ENCODE measurements at places on chromosomes 13 and 19. TPM values are rescaled to one million over a fixed set of nuclear protein-coding genes. Genes with fewer than 3 reads are reported as not detected.

- H3K27me3 ChIP-seq = no peaks in the 10 kb centered on the region
- H3K4me1 ChIP-seq = no peaks in the 10 kb centered on the region
- H3K27ac ChIP-seq = no peak overlapping the region
- no peak for DNase-seq
- H3K4me3 ChIP-seq = no peak overlapping the region
Observed at GRCh38 chr13:91659256-91660075, 261.0 kb downstream of the GPC5 start.

GRCh38 chr13:25200783-25201182, 28.7 kb upstream of the AMER2 start:
- no peaks in the 10 kb centered on the region for H3K4me1 ChIP-seq
- H3K27me3 ChIP-seq = no peaks in the 10 kb centered on the region
- no peak for DNase-seq

GRCh38 chr13:48653472-48653939, at the start of gene CYSLTR2:
TSS of gene CYSLTR2 (plus strand) at chr13:48653929. CDS start at chr13:48706818, 52,889 bp downstream.
- peaks cover 13% of the 10 kb centered on the region for H3K4me1 ChIP-seq
- no peaks in the 10 kb centered on the region for H3K27me3 ChIP-seq
- no peak for DNase-seq
- H3K27ac ChIP-seq = peak within 1 kb of the TSS; percentile 94
- H3K4me3 ChIP-seq = peak within 1 kb of the TSS; percentile 51

GRCh38 chr13:87498681-87499080, 172.5 kb upstream of the SLITRK5 start:
- no peak overlapping the region for H3K4me3 ChIP-seq
- H3K27ac ChIP-seq = no peak overlapping the region
- DNase-seq = no peak
- H3K4me1 ChIP-seq = no peaks in the 10 kb centered on the region

- peaks cover 15% of the 10 kb centered on the region for H3K4me1 ChIP-seq
- no peak for DNase-seq
- H3K36me3 ChIP-seq = no peaks in the 10 kb centered on the region
- no peak overlapping the region for H3K27ac ChIP-seq
- H3K27me3 ChIP-seq = no peaks in the 10 kb centered on the region
Observed at GRCh38 chr19:44737238-44738071, 11.1 kb upstream of the BCL3 start.

GRCh38 chr13:23512762-23513395, 57.3 kb upstream of the TNFRSF19 start:
- no peak overlapping the region for H3K4me3 ChIP-seq
- no peak for DNase-seq
- peaks cover 6% of the 10 kb centered on the region for H3K27me3 ChIP-seq
- no peaks in the 10 kb centered on the region for H3K36me3 ChIP-seq
- no peaks in the 10 kb centered on the region for H3K4me1 ChIP-seq
- H3K27ac ChIP-seq = no peak overlapping the region

- no peaks in the 10 kb centered on the region for H3K4me1 ChIP-seq
- H3K27ac ChIP-seq = no peak overlapping the region
- no peak overlapping the region for H3K4me3 ChIP-seq
- H3K27me3 ChIP-seq = no peaks in the 10 kb centered on the region
Observed at GRCh38 chr13:58908019-58908679, 1255.6 kb downstream of the DIAPH3 start.

Gene IGFL2
- not detected for total RNA-seq

Gene SUGP1
- 60.5 TPM for total RNA-seq

Gene LILRB3
- total RNA-seq = 0.72 TPM

DNA sequence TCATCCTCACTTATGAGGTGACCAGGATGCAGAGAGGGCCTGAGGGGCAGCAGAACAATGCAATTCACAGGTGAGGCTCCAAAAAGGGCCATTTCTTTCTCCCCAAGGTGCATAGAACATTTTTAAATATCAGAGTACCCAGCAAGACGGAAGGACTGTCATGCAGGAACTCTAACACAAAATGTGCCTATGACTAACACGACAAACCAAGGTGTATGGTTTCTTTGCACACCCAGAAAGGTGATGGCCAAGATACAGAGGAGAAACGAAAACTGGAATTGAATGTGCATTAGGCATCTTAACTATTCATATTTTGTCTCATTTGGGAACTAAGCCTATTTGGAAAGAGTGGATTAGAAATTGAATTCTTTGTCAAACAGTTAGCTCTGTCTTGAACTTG, 29.9 kb downstream of the SHISA2 start:
- no peak overlapping the region for H3K4me3 ChIP-seq
- peaks cover 3% of the 10 kb centered on the region for H3K36me3 ChIP-seq
- H3K4me1 ChIP-seq = peaks cover 12% of the 10 kb centered on the region
- no peak for DNase-seq
- H3K27ac ChIP-seq = no peak overlapping the region
- peaks cover 6% of the 10 kb centered on the region for H3K27me3 ChIP-seq

- H3K27ac ChIP-seq = peak overlapping the region; percentile 35
- H3K36me3 ChIP-seq = peaks cover 19% of the 10 kb centered on the region
- no peak overlapping the region for H3K4me3 ChIP-seq
- H3K27me3 ChIP-seq = no peaks in the 10 kb centered on the region
- peaks cover 29% of the 10 kb centered on the region for H3K4me1 ChIP-seq
- peak; percentile 50 for DNase-seq
Observed at GRCh38 chr19:49331616-49332055, 3.6 kb upstream of the CD37 start.

Gene KDELR1
- total RNA-seq = 53.4 TPM

GRCh38 chr13:69092615-69093322, 1014.9 kb upstream of the ATXN8OS start:
- no peaks in the 10 kb centered on the region for H3K27me3 ChIP-seq
- no peak for DNase-seq
- H3K4me1 ChIP-seq = no peaks in the 10 kb centered on the region
- no peaks in the 10 kb centered on the region for H3K36me3 ChIP-seq
- H3K4me3 ChIP-seq = no peak overlapping the region

Gene NPAS1
- total RNA-seq = 1.1 TPM

DNA sequence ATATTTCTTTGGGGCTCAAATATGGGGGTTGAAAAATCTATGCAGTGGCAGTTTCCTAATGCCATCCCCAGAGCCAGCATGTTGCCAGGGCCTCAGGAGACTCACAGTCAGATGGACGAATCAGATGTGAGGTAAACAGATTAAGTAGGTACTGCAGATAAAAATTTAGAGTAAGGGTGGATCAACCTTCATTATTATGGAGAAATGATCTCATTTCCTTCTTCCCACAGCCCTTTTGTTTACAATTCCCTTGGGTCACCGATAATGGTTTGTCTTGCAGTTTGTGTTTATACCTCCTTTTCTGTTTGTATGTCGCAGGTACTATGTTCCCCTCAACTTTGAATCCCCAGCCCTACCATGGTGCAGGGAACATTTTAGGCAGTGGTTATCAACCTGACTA, 20.0 kb downstream of the DIAPH3 start:
- H3K4me1 ChIP-seq = no peaks in the 10 kb centered on the region
- no peak overlapping the region for H3K27ac ChIP-seq
- no peaks in the 10 kb centered on the region for H3K27me3 ChIP-seq
- no peaks in the 10 kb centered on the region for H3K36me3 ChIP-seq
- H3K4me3 ChIP-seq = no peak overlapping the region

Gene ZNF430
- 45.2 TPM for total RNA-seq

Gene ADGRE2
- total RNA-seq = 5.4 TPM

Gene CBY2
- 0.75 TPM for total RNA-seq

GRCh38 chr19:3954107-3954506, 16.8 kb downstream of the DAPK3 start:
- no peak overlapping the region for H3K4me3 ChIP-seq
- no peak overlapping the region for H3K27ac ChIP-seq
- peaks cover 7% of the 10 kb centered on the region for H3K36me3 ChIP-seq
- H3K4me1 ChIP-seq = peaks cover 2% of the 10 kb centered on the region
- DNase-seq = no peak
- H3K27me3 ChIP-seq = no peaks in the 10 kb centered on the region

DNA sequence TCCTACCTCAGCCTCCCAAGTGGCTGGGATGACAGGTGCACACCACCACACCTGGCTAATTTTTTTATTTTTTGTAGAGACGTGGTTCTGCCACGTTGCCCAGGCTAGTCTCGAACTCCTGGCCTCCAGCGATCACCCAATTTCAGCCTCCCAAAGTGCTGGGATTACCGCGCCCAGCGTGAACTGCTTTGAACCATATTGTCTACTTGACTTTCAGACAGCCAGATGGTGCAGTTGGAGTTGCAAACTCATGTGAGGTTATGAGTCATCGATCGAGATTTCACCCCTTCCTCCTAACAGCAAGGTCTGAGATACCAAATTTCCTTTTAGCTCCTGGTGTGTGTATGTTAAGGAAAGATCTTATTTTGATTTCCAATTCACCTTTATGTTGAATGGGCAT, 2.7 kb downstream of the SLC27A1 start:
- H3K27ac ChIP-seq = no peak overlapping the region
- H3K27me3 ChIP-seq = no peaks in the 10 kb centered on the region
- H3K4me1 ChIP-seq = peaks cover 2% of the 10 kb centered on the region
- H3K36me3 ChIP-seq = no peaks in the 10 kb centered on the region
- no peak overlapping the region for H3K4me3 ChIP-seq

GRCh38 chr13:102461302-102461701, 59.5 kb upstream of the FGF14 start:
- H3K27ac ChIP-seq = no peak overlapping the region
- no peak for DNase-seq
- no peaks in the 10 kb centered on the region for H3K27me3 ChIP-seq
- H3K4me3 ChIP-seq = no peak overlapping the region
- H3K4me1 ChIP-seq = no peaks in the 10 kb centered on the region

Gene FPR1
- total RNA-seq = not detected

DNA sequence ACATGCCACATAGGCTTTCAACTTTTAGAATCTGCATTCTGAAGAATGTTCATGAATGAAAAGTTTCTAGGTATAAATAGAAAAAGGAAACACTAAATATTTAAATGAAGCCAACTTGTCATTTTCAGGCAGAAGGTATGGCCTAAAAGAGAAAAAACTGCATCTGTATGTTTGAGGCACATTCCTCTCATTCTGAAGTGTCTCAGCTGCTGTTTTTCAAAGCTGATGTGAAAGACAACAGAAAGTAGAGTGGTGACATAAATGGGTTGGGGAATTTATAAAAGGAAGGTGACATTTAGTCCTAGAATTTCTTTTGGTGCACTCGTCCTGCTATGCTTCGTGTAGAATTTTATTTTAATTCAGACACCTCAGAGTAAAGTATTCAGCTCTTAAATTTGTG, 539.6 kb upstream of the SLITRK5 start:
- no peak overlapping the region for H3K27ac ChIP-seq
- no peak for DNase-seq
- no peaks in the 10 kb centered on the region for H3K36me3 ChIP-seq
- no peaks in the 10 kb centered on the region for H3K27me3 ChIP-seq
- no peak overlapping the region for H3K4me3 ChIP-seq

DNA sequence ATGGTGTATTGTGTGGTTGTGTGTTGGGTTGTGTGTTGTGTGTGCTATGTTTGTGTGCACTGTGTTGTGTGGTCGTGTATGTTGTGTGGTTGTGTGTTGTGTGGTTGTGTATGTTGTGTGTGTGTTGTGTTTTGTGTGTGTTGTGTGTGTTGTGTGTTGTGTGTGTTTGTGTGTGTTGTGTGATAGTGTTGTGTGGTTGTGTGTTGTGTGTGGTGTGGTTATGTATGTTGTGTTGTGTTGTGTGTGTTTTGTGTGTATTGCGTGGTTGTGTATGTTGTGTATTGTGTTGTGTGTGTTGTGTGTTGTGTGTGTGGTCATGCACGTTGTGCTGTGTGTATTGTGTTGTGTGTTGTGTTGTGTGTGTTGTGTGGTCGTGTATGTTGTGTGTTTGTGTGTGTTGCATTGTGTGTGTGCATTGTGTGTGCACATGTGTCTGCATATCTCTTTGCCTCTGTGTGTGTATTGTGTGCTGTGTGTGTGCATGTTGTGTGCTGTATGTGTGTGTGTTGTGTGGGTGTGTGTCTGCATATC, 2.9 kb downstream of the C3 start:
- H3K27ac ChIP-seq = no peak overlapping the region
- no peaks in the 10 kb centered on the region for H3K4me1 ChIP-seq
- peaks cover 5% of the 10 kb centered on the region for H3K27me3 ChIP-seq

Gene CGB1
- total RNA-seq = not detected

Gene PSG6
- not detected for total RNA-seq

DNA sequence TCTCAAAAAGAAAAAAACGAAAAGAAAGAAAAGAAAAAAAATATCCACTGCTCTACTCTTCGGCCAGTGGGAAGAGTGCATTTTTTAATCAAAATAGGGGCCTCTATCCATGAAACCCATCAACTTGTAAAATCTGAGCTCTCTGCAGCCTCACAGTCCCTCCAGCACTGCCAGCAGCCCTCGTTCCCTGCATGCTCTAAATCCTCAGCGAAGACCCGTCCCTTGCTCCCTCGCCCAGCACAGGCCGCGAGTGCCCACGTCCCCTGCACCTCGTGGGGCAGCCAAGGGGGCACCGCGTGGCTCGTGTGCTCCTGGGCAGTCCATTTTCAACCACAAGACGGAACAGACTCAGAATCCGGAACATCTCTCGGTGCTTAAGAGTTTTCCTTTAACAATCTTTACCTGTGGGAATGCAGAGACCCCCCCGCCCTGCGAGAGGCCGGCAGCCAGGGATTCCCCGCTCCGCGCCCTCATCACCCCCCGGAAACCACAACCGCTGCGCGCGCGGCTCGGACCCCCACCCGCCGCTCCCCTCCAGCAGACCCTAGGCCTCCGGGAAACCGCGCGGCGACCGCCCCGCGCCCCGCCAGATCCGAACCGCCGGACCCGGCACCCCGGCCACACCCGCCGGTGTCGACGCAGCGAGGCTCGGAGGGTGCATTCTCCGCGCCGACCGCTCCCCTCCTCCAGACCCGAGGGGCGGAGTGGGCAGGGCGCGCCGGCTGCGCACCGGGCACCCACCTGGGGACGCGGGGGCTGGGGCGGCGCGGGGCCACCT, 638 bp downstream of the ANKRD27 start:
- H3K27me3 ChIP-seq = peaks cover 6% of the 10 kb centered on the region
- H3K27ac ChIP-seq = no peak overlapping the region
- H3K36me3 ChIP-seq = peaks cover 3% of the 10 kb centered on the region

- peak; percentile 72 for DNase-seq
- peak overlapping the region; percentile 11 for H3K4me3 ChIP-seq
- H3K27me3 ChIP-seq = peaks cover 11% of the 10 kb centered on the region
Observed at GRCh38 chr19:47428177-47428894, 9.0 kb upstream of the MEIS3 start.

All from T-cell (primary cell).